Chondrocyte (in vitro differentiated cells): ENCODE measurements at places on chromosomes 16 and 17. TPM values are rescaled to one million over a fixed set of nuclear protein-coding genes. Genes with fewer than 3 reads are reported as not detected.

Gene KRT32
- not detected in 3 replicates for total RNA-seq

DNA sequence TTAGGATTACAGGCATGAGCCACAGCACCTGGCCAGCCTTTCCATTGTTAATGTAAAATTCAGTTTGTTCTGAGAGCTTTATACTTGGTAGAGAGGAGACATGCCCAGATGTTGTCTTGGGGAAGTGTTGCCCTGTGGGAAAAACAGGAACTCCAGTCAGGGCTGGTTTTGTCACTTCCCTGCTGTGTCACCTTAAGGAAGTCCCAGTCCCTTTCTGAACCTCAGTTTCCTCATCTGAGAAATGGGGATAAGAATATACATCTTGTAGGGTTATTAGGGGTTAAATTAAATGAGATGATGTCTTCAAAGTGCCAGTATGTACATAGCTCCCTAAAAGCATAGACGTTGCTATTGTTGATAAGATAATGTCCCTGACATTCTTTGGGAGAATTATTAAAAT lies 25.3 kb downstream of the CLEC16A start:
- H3K36me3 ChIP-seq: peaks cover 12% of the 10 kb centered on the region
- no peak for DNase-seq
- H3K27ac ChIP-seq: no peak overlapping the region
- no peak overlapping the region for H3K4me3 ChIP-seq

DNA sequence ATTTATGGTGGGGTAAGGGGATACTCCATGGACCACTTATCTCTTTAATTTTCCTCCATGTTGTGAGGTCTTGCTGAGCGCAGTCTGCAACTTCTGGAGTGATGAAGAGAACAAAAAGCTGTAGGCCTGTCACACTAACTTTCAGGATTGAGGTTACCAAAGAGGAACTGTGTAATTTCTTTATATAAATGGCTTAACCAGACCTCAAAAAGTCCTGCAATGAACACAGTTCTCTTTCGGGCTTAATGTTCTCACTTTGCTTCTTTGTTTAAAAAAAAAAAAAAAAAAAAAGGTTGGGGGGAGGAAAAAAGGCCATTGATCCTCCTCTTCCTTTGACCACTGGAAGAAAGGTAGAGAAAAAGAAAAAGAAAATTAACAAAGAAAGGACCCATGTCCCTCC lies 86.8 kb upstream of the SOX9 start:
- no peaks in the 10 kb centered on the region for H3K27me3 ChIP-seq
- DNase-seq: no peak
- H3K4me3 ChIP-seq: no peak overlapping the region
- H3K27ac ChIP-seq: no peak overlapping the region
- no peaks in the 10 kb centered on the region for H3K36me3 ChIP-seq

- H3K4me3 ChIP-seq: no peak overlapping the region
- no peak for DNase-seq
- peaks cover under 1% of the 10 kb centered on the region for H3K4me1 ChIP-seq
- no peak overlapping the region for H3K27ac ChIP-seq
- H3K36me3 ChIP-seq: no peaks in the 10 kb centered on the region
- H3K27me3 ChIP-seq: peaks cover 3% of the 10 kb centered on the region
Observed at GRCh38 chr17:32116937-32117336, 25.4 kb upstream of the RHOT1 start.

GRCh38 chr16:86029131-86029741 lies 130.3 kb downstream of the IRF8 start:
- no peak overlapping the region for H3K27ac ChIP-seq
- H3K4me1 ChIP-seq: peaks cover 6% of the 10 kb centered on the region
- DNase-seq: peak; percentile 60
- H3K4me3 ChIP-seq: no peak overlapping the region

Gene CCL23
- total RNA-seq: not detected in 3 replicates

DNA sequence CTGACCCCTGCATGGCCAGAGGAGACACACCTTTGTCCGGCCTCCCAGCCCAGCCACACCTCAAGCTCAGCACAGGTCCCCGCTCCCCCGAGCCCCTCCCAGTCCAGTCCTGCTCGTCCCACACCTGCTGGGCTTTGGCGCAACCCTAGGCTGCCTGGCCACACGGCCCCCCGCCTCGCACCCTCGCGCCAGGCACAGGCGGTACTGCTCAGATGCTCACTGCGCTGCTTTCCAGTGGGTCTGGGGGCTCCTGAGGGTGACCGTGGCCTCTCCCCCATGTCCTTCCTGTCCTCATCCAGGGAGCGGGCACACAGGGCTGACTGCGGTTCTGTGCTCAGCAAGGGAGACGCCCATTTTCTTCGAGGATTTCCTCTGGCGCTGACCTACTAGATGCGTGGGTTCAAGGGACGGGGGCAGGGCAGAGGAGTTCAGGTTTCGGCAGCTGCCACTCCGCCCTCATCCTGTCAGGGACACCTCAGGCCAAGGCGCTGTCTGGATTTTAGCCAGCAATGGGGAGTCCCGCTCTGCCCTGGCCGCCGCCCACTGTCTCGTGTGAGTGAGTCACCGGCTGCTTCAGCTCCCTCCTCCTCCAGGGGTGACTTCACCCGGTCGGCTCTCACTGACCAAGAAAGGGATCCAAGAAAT lies 118.0 kb upstream of the ZNF469 start:
- no peaks in the 10 kb centered on the region for H3K36me3 ChIP-seq
- H3K4me3 ChIP-seq: peak overlapping the region; percentile 54
- peaks cover 48% of the 10 kb centered on the region for H3K4me1 ChIP-seq
- H3K27ac ChIP-seq: peak overlapping the region; percentile 95
- no peaks in the 10 kb centered on the region for H3K27me3 ChIP-seq
- peak; percentile 97 for DNase-seq

DNA sequence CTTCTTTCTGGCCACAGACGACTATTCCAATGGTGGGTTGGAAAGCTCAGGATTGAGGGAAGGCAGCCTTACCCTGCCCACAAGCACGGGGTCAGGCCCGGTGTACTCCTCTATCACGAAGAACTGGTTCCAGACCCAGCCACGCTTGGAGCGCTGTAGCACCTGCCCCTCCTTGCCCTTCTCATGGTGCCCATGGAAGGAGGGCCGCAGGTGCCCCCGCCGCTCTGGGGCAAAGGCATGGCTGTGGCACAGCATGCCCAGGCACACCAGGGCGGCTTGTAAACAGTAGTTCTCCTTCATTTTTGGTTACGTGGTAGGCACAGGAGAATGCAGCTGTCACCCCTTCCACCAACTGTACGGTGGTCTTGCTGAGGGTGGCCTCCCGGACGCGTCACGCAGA lies 117.3 kb downstream of the CDH11 start:
- H3K36me3 ChIP-seq: peaks cover 50% of the 10 kb centered on the region
- no peak overlapping the region for H3K4me3 ChIP-seq
- H3K27ac ChIP-seq: peak overlapping the region; percentile 78
- H3K4me1 ChIP-seq: peaks cover 58% of the 10 kb centered on the region
- no peak for DNase-seq

GRCh38 chr16:86505185-86505898 lies 5.0 kb upstream of the FOXF1 start:
- DNase-seq: no peak
- H3K27ac ChIP-seq: no peak overlapping the region
- peaks cover 78% of the 10 kb centered on the region for H3K27me3 ChIP-seq

DNA sequence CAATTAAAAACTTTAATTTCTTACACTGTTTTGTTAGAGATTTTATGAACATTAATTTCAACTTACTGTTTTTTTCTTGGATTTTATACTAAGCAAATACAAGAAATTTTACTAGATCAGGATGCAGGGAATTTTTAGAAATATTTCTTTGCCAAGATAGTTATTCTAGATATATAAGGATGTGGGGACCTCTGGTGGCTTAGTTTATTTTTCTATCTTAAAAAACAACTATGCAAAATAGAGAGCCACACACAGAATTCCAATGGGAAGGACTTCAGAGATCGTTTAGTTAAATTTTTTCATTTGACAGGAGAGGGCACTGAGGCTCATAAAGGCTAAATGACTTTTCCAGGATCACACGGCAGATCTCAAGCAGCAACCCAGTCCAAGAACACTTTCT lies 23.0 kb upstream of the CAPNS2 start:
- no peak overlapping the region for H3K27ac ChIP-seq
- DNase-seq: no peak
- H3K4me1 ChIP-seq: no peaks in the 10 kb centered on the region
- H3K27me3 ChIP-seq: no peaks in the 10 kb centered on the region
- H3K4me3 ChIP-seq: no peak overlapping the region
- no peaks in the 10 kb centered on the region for H3K36me3 ChIP-seq

Gene TEKT5
- total RNA-seq: not detected in 3 replicates

- H3K4me3 ChIP-seq: peak overlapping the region; percentile 79
- peak overlapping the region; percentile 36 for H3K27ac ChIP-seq
- H3K4me1 ChIP-seq: peaks cover 53% of the 10 kb centered on the region
- no peaks in the 10 kb centered on the region for H3K36me3 ChIP-seq
Observed at GRCh38 chr17:78924481-78925151, 571 bp downstream of the TIMP2 start.

- no peak overlapping the region for H3K4me3 ChIP-seq
- peaks cover 44% of the 10 kb centered on the region for H3K36me3 ChIP-seq
- no peaks in the 10 kb centered on the region for H3K27me3 ChIP-seq
- no peak overlapping the region for H3K27ac ChIP-seq
- DNase-seq: no peak
- peaks cover 7% of the 10 kb centered on the region for H3K4me1 ChIP-seq
Observed at GRCh38 chr16:23564575-23565363, 7.2 kb downstream of the UBFD1 start.

DNA sequence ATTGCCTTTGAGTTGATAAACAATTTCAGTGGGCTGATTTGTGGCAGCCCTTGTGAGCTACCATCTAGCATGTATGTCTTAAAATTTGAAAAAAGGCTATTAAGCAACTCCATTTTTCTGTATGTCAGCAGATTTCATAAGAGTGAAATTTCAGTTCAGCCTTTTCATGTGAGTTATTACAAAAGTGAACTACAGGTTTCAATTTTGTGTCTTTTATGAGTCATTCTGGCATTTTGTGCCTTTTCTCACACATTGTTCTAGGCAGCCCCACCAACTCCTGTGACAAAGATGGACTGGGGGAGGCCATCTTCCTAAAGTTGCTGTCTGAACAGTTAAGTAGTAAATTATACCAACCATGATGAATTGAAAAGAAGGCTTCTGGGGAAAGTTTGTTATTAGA lies 52.1 kb downstream of the USP10 start:
- H3K4me1 ChIP-seq: peaks cover 28% of the 10 kb centered on the region
- H3K4me3 ChIP-seq: no peak overlapping the region
- no peak for DNase-seq
- H3K27ac ChIP-seq: peak overlapping the region; percentile 47
- H3K27me3 ChIP-seq: no peaks in the 10 kb centered on the region
- H3K36me3 ChIP-seq: peaks cover 3% of the 10 kb centered on the region

Gene TPSAB1
- total RNA-seq: not detected in 3 replicates

- no peak overlapping the region for H3K27ac ChIP-seq
- peaks cover 5% of the 10 kb centered on the region for H3K4me1 ChIP-seq
- H3K4me3 ChIP-seq: no peak overlapping the region
- DNase-seq: no peak
- H3K27me3 ChIP-seq: no peaks in the 10 kb centered on the region
Observed at GRCh38 chr16:89583895-89584644, 8.5 kb downstream of the CPNE7 start.

Gene MYH2
- total RNA-seq: not detected in 3 replicates

GRCh38 chr17:21542991-21543390 lies 149.3 kb upstream of the KCNJ18 start:
- H3K27ac ChIP-seq: peak overlapping the region; percentile 1
- no peak overlapping the region for H3K4me3 ChIP-seq
- H3K27me3 ChIP-seq: no peaks in the 10 kb centered on the region
- H3K36me3 ChIP-seq: peaks cover 15% of the 10 kb centered on the region

- no peaks in the 10 kb centered on the region for H3K4me1 ChIP-seq
- H3K27me3 ChIP-seq: no peaks in the 10 kb centered on the region
- DNase-seq: no peak
- H3K27ac ChIP-seq: no peak overlapping the region
Observed at GRCh38 chr16:1451702-1452392, 7.5 kb upstream of the CCDC154 start.

DNA sequence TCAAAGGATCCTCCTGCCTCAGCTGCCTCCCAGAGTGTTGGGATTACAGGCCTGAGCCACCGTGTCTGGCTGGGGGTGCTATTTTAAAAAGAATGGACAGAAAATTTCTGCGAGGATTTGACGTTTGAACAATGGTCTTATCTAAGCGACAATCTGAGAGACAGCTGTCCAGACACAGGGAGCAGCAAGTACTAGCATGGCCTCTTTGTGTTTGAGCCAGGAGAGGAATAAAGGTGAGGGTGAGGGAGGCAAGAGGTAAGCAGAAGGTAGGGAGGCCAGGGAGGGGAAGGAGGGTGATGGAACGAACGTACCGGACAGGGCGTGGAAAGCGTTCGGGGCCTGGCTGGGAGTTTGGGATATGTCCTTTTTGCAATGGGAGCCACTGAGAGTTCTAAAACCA lies 59.2 kb downstream of the PITPNC1 start:
- H3K27me3 ChIP-seq: no peaks in the 10 kb centered on the region
- H3K27ac ChIP-seq: no peak overlapping the region
- no peaks in the 10 kb centered on the region for H3K36me3 ChIP-seq
- no peak for DNase-seq
- peaks cover 10% of the 10 kb centered on the region for H3K4me1 ChIP-seq
